ENCODE measurements at places on chromosomes 3 and 15. TPM values are rescaled to one million over a fixed set of nuclear protein-coding genes. Genes with fewer than 3 reads are reported as not detected.

The SYNM gene
- total RNA-seq, result 4.8 TPM

The ZPLD1 gene
- total RNA-seq, result not detected

The GOLGA8T gene
- not detected for total RNA-seq

The ANKRD34C gene
- total RNA-seq, result not detected

The RASGRF1 gene
- 0.32 TPM for total RNA-seq

The TXNRD3 gene
- total RNA-seq, result 1.8 TPM

The MUC20 gene
- not detected for total RNA-seq

The XRN1 gene
- total RNA-seq, result 46.1 TPM

- peak; percentile 42 for DNase-seq
Observed at GRCh38 chr15:78808550-78808949, 2.7 kb downstream of the ADAMTS7 start.

DNA sequence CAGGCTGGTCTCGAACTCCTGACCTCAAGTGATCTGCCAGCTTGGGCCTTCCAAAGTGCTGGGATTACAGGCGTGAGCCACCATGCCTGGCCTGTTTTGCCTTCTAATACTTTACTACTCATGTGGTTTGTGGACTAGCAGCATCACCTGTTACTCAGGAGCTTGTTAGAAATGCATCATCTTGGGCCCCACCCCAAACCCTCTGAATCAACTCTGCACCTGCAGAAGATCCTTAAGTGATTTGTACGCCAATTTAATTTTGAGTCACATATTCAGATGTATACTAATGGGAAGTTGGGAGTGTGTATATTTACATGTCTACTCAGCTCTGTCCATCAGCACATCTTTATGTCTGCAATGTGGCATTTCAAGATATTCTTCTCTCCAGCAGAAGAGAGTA lies 6.1 kb downstream of the TBC1D21 start:
- DNase-seq, result no peak

DNA sequence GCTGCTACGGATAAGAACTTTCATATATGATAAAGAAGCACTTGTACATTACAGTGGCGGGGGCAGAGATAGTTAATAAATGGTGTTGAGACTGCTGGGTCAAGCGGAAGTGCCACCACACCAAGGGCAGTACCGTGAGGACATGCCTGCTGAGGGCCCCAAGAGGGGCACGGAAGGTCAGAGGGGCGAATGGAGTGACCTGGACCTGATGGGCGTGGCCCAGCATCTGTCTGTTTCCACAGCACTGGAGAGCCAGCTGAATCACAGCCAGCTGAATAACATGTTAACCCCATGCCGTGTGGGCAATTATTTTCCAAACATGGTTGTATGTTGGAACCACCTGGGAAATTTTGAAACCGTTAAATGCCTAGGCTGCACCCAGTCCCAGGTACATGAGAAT lies 37.2 kb downstream of the ANKDD1A start:
- no peak for DNase-seq

GRCh38 chr3:151357463-151357850 lies 27.1 kb downstream of the P2RY12 start:
- no peak for DNase-seq

GRCh38 chr3:167406876-167407492 lies 26.9 kb upstream of the ZBBX start:
- peak; percentile 42 for DNase-seq

GRCh38 chr3:195123281-195123691 lies 147.7 kb downstream of the XXYLT1 start:
- peak; percentile 66 for DNase-seq

GRCh38 chr3:80770106-80771074 lies 991.1 kb downstream of the GBE1 start:
- peak; percentile 20 for DNase-seq

DNA sequence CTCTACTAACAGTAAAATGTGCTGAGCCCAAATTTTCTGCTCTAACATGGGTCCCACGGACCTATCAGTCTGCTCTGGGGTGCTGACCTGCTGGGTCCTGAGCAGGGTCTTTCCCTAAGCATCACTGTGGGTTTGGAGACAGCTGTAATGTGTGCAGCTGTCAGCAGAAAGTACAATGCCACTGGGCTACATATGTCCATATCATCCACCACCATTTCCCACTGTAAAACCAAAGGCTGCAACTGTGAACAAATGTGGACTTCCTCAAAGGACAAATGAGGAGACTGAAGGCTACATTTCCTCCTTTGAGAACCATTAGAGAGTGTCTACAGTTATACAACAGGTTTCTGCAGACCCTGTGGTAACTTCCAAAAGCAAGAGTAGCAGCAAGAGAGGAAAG lies 33.8 kb upstream of the IP6K2 start:
- no peak for DNase-seq

DNA sequence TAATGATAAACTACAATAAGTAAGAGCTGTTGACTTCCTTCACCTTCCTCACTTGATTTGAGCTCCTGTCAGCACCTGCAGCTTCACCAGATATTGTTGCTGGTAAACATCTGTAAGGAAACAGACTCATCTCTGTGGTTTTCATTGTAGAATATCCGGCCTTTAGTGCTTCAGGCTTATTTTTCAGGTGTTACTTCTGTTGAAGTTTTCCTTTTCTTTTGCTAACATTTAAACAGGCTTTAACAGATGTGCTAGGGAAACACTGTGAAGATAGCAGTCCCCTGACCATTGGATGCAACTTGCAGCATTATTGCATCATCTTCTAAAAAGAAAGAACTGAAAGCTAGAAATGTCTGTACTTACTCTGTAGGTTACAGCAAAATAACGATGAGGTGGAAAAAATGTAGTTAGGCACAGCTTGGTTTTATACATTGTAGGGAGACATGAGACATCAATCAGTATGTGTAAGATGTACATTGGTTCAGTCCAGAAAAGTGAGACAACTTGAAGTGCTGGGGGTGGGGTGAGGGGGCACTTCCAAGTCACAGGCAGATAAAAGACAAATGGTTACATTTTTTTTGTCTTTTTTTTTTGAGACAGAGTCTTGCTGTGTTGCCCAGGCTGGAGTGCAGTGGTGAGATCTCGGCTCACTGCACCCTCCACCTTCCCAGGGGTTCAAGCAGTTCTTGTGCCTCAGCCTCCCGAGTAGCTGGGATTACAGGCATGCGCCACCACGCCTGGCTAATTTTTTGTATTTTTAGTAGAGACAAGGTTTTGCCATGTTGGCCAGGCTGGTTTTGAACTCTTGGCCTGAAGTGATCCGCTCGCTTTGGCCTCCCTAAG lies 10.2 kb downstream of the EDEM1 start:
- no peak for DNase-seq

DNA sequence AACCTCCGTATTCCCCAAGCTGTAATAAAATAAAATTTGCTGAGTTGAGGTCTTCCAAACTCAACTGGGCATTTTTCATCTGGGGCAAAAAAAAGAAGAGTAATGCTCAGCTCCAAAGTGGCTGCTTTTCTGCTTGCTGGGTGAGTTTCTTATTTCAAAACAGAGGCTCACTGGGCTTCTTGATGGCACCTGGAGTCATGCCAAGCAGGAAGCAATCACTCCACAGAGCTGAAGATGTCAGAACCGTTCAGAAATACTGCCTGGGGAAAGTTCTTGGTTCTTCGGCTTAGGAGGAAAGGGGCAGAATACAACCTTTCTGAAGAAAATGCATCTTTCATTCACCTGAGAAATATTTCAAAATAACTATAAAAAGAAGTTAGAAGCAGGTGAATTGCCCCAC lies 4.1 kb downstream of the CCR9 start:
- no peak for DNase-seq

DNA sequence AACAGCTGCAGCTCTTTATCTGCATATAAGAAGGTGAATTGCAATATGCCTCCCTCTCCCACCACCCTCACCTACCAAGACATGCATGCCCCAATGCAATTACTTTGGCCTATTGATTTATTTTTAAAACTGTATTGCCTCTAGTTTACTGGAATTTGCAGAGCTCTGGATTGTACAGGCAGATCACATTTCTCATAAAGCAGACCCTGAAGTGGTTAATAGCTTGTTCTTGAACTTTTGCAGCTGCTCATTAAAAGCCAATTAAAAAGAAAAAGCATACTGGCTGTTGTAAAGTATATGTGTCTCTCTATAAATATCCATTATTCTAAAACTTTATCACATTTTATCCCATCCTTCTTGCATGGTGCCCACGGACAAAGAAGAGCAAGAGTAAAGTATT lies 221.5 kb upstream of the TOPAZ1 start:
- no peak for DNase-seq

- DNase-seq, result no peak
Observed at GRCh38 chr3:112354642-112355306, 21.8 kb downstream of the CD200 start.

DNA sequence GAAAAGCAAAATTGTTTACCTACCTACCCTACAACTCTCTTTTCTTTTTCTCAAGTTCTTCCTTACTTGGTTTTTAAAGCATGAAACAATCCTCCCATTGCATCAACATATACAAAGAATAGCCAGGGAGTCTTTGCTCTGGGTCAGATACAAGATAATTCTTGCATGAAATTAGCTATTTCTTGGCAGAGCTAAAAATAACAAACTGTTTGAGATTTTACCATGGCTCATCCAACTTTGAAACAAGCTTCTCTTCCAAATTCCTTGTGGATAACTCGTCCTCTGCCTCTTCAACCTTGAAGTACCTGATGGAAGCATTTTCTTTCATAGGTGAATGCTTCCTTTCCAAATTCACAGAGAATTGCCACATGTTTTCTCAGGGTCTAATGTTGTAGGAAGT lies 9.2 kb upstream of the CBLB start:
- DNase-seq, result no peak

DNA sequence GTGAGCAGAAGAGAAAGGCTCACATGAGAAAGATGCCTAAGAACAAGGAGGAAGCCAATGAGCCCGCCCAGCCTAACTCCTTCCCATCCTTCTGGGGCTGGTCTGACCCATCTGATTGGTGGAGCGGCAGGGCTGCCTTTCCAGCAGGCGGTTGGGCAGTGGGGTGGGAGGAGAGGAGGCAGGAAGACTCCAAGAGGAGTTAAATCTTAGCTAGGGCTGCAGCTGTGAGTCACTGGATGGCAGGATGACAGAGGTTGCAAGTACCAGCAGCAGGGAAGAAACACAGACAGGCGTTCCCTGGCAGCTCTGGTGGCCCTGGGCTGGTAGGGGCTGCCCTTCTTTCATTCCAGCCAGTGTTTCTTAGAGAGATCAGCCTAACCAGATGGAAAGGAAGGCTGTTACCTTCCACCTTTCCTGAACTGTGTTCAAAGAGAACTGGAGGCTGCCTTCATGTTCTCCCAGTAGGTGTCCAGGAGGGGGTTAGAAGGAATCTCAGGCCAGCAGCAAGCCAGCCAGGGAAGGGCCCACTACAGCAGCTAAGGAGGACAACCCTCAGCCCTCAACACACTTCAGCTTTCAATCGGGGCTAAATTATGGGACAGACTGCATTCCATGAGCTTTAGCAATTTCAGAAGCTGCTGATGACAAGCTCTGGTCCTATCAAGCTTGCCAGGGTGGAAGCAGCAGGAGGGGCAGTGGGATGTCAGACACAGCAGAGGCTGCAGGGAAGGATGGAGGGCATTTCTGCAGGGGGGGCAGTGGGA lies 50.3 kb downstream of the CHSY1 start:
- peak; percentile 70 for DNase-seq

- no peak for DNase-seq
Observed at GRCh38 chr3:77795013-77795412, 755.1 kb downstream of the ROBO2 start.

DNA sequence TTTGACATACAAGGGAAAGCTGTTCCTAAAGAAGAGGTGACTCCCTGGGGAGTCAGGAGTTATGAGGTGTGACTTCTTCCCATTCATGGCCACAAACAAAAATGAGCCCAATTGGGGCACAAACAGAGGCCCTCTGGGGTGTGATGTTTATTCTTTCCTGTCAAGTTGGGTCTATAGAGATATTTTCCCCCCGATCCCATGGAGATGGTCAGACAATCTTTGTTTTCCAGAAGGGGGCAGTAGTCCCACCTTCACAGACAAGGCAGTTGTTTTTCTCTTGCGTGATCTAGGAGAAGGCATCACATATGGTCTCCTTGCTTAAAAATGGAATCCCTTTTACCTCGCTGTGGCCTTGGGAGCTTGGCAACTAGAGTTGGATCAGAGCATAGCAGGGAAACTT lies 110.3 kb downstream of the MFSD1 start:
- DNase-seq, result no peak

DNA sequence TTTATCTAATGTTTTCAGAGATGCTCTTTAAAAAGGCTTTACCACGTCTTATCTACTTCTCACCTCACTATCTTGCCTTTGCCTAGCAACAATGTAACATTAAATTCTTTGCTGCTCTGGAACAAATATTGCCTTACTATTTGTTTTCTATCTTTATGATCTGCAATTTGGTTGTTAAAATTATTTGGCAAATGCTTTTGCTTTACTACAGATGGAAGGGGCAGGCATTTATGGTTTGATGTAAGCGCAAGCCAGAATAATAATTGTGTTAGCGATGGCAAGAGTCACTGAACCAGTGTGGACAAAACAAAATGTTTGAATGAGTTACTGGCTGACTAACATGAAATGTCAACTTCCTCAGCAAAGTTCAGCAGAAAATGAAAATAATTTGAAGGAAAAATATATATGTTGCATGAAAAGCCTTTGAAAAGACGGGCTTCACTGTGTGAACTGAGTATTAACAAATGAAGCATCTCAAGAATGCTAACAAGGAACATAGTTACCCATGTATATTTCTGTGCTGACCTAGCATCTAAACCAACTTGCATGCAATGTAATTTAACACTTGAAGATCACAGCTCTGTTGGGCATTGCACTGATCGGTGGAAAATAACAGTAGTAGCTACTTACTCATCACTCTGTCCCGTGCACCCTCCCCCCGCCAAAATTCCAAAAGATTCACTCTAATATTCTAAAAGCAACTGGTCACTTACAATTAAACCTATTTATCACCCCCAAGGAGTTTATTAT lies 454.0 kb upstream of the ARHGEF26 start:
- DNase-seq, result no peak

GRCh38 chr3:151084893-151085226 lies 604 bp upstream of the MED12L start:
- DNase-seq, result no peak

DNA sequence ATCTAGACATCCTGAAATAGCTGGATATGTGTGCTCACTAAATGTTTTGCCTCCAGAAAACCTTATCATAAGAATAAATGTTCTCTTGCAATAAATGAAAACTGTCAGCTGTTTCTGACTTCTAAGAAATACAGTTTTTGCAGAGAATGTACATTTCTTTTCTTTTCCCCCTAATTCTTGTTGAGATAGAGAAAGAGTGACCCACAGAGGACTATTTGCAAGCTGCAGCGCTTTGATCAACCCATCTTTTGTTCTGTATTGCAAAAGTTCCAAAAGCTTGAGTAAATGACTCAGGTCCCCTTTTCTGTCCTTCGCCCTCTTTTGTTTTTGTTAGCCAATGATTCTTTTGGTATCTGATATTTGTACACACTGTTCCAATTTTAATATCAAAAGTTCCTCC lies 141.9 kb downstream of the BBX start:
- DNase-seq, result no peak

- no peak for DNase-seq
Observed at GRCh38 chr3:187735383-187735782, 9.9 kb downstream of the BCL6 start.

- no peak for DNase-seq
Observed at GRCh38 chr3:50415061-50415460, 55.7 kb upstream of the TMEM115 start.

GRCh38 chr3:192494174-192494573 lies 233.2 kb downstream of the FGF12 start:
- no peak for DNase-seq

Measured in glutamatergic neuron (in vitro differentiated cells).